ENCODE measurements at places on chromosomes 1 and 21.
A peak's percentile ranks its signal among the peaks of the same experiment; 100 is the strongest.

- no peak for DNase-seq
Observed at GRCh38 chr1:209434631-209435217, 148.8 kb upstream of the CAMK1G start.

GRCh38 chr21:35568643-35569042, 491.7 kb downstream of the SETD4 start:
- DNase-seq, result no peak

DNA sequence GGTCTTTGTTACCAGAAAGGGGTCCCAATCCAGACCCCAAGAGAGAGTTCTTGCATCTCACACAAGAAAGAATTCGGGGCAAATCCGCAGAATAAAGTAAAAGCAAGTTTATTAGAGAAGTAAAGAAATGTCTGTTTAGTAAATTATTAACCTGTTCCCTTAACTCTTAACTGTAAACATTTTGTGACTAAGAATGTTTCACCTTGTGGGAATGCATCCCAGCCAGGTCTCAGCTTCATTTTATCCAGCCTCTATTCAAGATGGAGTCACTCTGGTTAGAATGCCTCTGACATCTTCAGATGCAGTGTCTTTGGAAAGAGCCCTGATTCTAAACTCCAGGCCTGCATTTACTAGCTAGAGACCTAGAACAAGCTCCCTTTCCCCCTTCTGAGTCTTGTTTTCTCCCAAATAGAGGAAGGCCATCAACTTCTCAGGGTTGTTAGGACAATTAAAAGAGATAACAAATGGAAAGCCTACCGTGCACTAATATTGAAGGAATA, 4.5 kb upstream of the FABP3 start:
- no peak for DNase-seq

- no peak for DNase-seq
Observed at GRCh38 chr1:199448646-199449045, 578.9 kb upstream of the NR5A2 start.

DNA sequence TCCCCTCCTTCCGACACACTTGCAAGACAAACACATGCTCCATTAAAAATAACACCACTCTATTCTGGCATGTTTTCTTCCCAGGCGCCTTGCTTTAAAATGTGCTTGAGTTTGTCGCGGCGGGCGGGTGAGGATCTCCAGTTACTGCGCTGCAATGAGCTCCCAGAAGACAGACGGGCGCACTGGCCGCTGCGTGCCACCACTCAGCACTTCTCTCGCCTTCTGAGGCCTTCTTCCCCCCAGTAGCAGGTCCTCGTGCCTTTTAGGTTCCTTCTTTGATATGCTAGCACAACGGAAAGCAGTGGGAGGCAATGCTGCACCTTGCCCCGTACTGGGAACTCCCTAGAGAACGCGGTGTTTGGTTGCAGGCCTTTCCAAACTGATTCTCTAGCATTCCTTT, 279.5 kb upstream of the NR5A2 start:
- DNase-seq, result no peak

DNA sequence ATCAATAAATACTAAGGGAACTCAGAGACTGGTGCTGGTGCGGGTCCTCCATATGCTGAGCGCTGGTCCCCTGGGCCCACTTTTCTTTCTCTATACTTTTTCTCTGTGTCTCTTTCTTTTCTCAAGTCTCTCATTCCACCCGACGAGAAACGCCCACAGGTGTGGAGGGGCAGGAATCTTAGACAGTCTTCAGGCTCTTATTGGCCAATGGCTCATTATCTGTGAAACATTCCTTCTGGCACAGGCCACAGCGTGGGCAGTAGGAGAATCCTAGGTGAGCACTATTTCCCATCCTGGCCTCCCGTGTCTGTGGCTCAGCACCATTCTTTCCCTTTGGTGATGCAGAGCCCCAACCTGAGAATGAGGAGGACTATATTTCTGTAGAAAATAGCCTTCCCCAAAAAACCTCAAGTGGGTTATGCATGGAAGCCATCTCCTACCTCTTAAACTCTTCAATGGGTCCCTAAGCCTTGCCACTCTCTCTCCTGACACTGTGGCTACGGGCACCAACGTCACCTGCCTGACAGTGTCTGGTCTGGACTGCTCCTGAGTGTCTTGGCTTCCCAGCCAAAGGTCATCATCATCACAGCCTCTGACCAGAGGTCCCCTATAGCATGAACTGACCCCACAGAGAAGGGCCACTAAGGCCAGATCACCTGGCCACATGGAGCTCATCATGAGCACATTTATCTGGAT, 6.2 kb upstream of the SLAMF1 start:
- no peak for DNase-seq

GRCh38 chr1:90616395-90616794, 100.7 kb downstream of the BARHL2 start:
- no peak for DNase-seq

DNA sequence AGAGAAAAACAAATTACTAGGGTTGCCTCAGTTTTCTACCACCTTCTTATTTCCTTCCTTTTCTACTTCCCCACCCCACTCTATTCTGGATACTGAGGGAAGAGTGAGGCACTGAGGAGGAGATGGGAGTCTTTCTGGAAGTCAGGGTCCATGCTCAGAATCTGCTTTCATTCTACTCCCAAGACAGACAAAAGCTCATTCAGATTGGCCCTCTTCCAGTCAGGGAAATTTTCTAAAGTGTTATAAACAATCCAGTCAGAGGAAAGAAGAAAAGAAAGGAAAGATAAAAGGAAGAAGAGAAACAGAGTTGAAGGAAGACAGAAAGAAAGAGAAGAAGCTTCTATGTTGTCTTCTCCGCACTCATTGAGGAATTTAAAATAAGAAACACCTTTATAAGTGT, 228.6 kb downstream of the COP1 start:
- no peak for DNase-seq

DNA sequence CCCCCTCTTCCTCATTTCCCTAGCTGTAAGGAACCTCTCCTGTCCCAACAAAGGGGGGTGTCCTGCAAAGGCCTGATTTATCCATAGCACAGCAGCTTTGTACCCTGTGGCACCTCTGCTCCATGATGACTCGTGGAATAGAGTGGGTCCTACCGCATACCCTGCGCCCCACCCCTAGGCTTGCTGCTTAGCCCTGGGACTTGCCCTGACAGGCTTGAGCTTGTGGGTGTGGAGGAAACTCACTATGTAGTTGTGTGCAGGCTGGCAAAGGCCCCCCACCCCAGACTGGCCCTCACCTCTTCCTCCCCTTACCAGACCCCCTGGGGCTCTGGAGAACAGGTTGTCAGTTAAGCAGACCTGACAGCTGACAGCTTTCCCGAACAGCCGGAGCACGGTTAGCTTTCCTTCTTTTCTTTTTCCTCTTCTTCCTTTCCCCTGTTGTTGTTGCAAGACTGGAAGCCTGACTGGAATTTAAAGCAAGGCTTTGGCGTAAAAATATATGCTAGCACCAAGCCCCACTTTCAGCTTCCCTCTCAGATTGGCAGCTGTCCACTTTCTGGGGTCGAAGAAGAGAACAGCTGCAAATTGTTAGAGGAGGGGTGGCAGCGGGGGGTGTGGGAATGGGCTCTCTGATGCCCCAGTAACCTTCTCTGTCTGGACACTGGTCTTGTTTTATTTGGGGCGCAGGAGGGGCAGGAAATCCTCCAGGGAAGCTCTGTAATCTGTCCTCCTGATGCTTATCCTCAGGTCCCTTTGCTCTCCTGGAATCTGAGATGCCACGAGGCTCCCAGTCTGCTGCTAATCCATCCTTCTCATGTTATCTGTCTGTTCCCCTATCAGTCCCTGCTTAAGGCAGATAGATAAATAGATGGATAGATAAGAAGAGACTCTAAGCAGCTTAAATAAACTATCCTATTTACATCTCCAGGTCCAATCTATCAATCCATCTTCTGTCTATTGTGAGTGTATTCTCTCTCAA, 134.6 kb downstream of the BRINP2 start:
- no peak for DNase-seq

DNA sequence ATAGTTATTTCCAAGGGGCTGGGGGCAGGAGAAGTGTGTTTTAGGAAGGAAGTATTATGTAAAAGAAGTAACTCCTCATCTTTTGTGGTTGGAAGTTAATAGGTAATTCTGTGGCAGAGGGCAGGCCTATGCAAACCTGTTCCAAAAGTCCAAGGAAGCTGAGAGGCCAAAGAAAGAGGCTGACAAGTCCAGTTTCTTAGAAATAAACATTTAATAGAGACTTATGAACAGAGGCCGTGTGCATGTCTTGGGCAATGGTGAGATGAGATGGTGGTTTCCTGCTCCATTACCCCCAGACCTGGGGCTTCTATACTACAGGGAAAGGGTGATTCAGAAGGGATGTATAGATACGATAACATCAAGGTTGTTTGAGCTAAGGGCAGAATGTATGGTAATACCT, 7.6 kb upstream of the CA14 start:
- DNase-seq, result no peak

DNA sequence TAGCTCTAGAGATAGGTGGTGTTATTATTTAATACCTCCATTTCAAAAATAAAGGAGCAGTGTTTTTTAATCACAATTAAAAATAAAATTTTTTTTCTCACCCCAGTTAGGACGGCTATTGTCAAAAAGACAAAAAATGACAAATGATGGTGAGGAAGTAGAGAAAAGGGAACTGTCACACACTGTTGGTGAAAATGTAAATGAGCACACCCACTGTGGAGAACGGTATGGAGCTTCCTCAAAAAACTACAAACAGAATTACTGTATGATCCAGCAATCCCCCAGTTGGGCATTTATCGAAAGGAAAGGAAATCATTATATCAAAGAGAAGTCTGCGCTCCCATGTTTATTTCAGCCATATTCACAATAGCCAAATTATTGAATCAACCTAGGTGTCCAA, 148.7 kb upstream of the NR5A2 start:
- no peak for DNase-seq

GRCh38 chr1:201696217-201696761, 132.7 kb upstream of the IPO9 start:
- no peak for DNase-seq

DNA sequence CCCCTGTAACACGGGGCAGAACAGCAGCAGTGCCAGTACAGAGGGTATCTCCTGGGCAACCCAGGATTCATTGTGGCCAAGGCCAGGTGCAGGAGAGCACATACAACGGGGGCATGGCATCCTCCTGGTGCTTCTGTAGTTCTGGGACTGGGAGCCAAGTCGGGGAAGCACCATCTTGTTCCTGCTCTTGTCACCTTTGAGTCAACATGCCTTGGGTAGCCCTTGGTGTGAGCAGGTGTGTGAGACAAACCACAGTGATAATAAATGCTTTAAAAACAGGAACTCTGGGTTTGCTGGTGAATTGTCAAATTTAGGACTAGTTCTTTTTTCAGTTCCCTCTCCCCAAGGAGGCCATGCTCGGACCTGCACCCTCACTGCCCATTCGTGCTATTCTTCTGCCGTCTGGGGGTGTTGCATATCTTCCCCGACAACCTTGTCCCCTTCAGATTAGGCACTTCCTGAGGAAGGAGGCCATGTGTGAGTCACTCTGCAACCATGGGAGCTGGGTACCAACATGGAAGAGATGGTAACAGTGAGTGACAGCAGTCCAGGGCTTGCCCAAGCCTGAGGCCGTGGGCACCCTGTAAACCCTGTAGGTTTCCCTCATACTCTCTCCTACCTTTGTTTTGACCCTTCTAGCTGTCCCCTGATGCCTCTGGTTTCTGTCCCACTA, 150.2 kb downstream of the GRIK3 start:
- DNase-seq, result peak; percentile 53

GRCh38 chr1:20370698-20371097, 80.0 kb downstream of the VWA5B1 start:
- no peak for DNase-seq

DNA sequence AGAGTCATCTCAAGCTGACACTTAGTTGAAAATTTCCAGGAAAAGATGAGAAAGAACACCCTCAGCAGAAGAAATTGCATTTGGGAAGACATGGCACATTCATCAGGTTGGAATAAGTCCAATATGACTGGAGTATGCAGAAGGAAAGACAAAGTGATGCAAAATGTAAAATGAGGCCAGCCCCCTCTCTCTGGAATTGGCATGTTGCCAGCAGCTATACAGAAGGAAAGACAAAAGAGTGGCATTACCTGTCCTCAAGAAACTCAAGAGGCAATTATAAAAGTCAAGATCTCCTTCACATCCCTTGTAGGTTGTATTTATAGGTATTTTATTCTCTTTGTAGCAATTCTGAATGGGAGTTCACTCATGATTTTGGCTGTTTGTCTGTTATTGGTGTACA, 426.3 kb downstream of the AGBL4 start:
- DNase-seq, result no peak

DNA sequence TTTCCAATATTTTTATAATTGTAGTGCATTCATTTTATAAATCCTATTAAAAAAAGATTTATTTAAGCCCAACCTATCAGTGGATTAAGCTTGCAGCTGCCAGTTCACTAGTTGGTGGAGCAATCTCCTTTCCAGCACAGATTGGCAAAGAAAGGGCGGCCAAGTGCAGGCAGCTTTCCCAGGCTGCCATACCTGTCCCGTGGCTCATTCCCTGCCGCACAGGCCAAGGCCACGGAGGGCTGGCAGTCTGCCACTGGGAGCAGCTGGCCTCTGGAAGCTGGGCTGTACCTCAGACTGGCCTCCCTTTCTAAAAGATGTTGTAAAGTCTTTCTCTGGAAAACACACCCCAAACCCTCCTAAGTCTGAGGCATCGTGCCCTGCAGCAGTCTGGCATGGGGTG, 74.2 kb downstream of the SIM2 start:
- no peak for DNase-seq

GRCh38 chr1:4087530-4088420, 187.7 kb upstream of the C1orf174 start:
- no peak for DNase-seq

- DNase-seq, result no peak
Observed at GRCh38 chr21:38477226-38477625, 21.1 kb downstream of the ERG start.

DNA sequence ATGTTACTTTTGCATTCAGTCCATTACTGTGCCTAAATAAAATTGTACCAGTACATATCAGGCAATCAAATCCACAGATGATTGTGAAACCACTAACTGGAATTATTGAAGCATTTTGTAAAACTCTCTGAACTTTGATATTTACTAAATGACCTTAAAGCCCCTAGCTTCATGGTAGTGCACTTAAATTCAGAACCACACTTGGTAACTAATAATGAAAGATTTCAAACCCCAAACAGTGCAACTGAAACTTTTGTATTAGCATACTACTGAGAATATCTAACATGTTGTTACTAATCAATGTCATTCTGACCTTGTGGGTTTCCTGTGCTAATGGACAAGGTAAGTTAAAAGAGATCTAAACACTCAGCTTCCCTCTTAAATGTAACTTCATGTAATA, at the start of gene CFHR3:
TSS of gene CFHR3 (plus strand) at position 238 of the 400 bp plus-strand sequence. CDS start at position 285, 47 bp downstream.
- no peak for DNase-seq

DNA sequence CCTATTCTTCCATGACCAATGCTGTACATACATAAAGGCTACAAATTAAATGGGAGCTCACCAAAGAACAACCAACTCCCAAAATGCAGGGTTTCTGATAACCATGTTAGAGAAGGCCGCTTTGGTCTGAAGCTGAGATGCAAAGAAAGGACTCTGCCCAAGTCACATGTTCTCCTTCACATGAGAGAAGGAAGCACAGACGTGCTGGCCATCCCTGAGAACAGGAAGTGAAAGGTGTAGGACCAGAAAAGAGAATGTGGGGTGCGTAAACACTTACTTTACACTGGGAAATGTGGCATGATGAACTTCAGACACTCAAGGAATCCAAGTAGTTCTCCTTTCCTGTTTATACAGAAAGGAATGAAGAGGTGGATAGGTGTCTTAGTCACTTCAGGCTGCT, 31.7 kb upstream of the TADA1 start:
- peak; percentile 66 for DNase-seq

- no peak for DNase-seq
Observed at GRCh38 chr1:206419783-206420182, 50.5 kb upstream of the IKBKE start.

Measured in RPMI8226 (cell line).